ENCODE measurements at places on chromosomes 4 and X.

- DNase-seq = peak; percentile 66
Observed at GRCh38 chrX:19889582-19890342, 2.4 kb upstream of the SH3KBP1 start.

DNA sequence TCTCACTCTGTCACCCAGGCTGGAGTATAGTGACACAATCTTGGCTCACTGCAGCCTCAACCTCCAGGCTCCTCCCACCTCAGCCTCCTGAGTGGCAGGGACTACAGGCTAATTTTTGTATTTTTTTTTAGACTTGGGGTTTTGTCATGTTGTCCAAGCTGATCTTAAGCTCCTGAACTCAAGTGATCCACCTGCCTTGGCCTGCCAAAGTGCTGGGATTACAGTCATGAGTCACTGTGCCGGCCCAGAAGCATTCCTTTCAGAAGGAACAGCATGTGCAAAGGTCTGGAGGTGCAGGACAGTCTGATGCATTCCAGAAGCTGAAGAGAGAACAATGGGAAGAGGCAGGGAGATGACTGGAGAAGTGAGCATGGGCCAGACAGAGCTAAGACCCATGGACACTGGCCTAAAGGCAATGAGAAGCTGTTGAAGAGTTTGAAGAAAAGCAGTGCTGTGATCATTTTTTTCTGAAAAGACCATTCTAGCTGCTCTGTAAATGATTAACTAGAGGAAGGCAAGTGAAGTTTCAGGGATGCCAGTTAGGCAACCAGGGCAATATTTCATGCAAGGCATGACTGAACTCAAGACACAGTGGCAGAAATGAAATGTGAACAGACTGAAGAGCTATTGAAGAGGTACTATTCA is 43.2 kb downstream of the MANBA start:
- DNase-seq = no peak

GRCh38 chrX:13741695-13742094 is 7.1 kb downstream of the OFD1 start:
- no peak for DNase-seq

- DNase-seq = no peak
Observed at GRCh38 chrX:19832191-19832965, 55.0 kb downstream of the SH3KBP1 start.

GRCh38 chrX:103806862-103807474 is 25.1 kb downstream of the RAB9B start:
- DNase-seq = no peak

DNA sequence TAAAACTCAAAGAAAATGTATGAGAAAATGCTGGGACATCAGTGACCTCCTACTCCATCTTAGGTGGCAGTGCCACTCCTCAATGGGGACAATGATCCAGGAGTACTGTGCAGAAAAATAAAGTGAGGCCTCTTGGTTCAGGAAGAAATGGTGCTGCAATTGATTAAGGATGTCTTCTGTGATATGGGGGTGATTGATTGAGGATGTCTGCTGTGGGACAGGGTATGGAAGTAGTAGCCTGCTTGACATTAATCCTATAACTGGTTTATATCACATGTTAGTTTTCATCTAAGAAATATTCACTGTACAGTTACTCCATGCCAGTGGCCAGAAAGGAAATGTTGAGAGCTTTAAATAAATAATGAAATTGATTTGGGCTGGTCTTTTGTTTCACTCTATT is 20.5 kb downstream of the OTOP1 start:
- DNase-seq = no peak

DNA sequence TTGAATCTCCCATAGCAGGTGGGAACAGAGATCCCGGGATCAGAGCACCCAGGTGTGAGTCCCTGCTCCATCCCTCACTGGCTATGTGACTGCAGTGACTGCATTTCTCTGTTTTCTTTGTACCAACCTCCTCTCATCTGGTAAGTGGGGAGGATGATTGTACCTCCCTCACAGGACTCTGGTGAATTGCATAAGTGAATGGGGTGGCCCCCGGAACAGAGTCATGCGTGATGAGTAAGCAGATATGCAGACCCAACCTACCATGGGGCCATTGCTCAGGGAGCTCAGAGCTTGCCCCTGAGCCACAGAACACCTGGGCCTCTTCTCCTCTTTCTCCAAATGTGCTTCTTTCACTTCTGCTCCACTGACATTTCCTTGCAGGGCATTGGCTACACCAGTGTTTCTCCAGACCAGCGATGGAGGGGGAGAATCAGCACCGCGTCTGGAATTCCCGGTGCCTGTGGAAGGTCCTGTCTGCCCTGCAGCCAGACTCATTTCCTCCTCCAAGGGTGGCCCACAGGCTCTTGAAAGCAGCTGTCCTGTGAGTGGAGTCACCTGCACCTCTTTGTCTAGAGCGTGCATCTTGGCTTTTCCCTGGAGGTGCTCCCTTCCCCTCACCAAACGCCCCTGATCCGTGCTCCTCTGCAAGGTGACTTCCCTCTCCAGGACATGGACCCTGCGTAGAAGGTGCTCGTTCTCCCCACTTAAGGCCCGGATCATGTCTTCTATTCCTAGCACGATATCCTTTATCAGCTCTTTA is 30.0 kb downstream of the C4orf50 start:
- DNase-seq = no peak

- no peak for DNase-seq
Observed at GRCh38 chr4:182380771-182381181, 137.6 kb downstream of the TENM3 start.

DNA sequence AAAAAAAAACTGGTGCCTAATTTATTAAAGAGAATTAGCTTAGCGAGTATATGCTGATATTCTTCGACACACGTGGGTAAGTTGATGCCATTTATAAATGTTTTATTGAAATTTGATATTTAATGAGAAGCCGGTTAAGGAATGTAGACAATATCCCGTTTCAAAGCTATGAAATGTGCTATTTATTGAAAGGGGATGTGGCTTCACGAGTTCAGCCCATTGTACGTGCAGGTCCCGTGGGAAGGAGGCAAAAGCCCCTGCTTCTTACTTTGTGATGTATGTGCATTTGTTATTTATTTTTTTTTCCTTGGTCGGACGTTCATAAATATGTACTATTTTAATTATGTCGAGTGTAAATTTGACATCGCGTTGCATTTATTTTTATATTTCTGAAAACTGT is 20.2 kb downstream of the SHOX start:
- no peak for DNase-seq

DNA sequence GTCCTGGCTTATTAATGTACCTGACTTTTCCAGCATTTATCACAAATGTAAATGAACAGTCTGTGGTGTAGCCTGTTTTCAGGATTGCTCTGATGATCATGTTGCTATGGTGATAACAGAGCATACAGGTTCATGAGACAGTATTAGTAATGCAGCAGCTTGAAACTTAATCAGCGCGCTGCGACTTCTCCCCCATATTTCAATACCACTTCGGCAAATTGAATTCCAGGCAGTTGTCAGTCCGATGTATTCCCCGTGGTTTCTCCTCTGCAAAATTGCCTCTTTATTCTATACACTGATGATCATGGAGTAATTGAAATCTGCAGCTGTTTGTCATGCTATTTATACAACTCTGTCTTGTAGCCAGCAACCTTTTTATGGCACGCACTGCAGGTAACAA is 239.3 kb downstream of the C4orf33 start:
- DNase-seq = no peak

DNA sequence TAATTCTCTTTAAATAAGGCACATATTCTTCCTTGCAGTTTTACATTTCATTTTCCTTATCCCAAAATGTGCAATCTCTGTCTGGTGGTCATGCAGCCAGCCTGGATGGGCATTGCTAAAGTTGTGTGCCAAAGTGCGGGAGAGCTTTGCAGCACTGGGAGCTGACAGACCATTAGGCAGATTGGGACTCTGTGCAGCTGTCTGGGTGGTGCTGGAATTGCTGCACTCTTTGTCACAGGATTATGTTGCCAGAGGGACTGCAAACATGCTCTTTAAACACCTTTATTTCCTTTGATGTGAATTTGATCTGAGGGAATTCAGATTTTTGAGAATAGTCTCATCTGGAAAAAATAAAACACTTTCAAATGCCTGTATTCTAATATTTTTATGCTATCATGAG is 956.2 kb upstream of the DIAPH2 start:
- no peak for DNase-seq

- DNase-seq = no peak
Observed at GRCh38 chrX:25019707-25020390, 4.1 kb upstream of the ARX start.

- no peak for DNase-seq
Observed at GRCh38 chr4:73721909-73722308, 18.5 kb upstream of the CXCL8 start.

DNA sequence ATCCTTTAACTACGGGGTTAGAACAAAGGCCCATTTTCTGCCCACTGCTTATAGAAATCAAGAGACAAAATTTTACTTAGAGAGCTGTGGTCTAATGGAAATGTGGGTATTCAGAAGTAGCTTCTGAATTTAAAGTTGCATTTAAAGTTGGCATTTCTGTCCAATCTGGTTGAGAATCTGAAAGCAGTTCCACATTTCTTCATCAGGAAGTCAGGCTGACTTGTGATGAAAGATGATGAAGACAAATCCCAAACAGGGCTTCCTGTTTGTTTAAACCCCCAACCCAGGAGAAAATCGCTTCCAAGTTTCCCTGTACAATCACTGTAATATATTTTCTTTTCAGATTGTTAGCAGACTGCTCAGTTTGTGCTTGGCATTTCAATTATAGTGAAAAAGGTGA is 345.3 kb downstream of the SPRY1 start:
- DNase-seq = peak; percentile 16

DNA sequence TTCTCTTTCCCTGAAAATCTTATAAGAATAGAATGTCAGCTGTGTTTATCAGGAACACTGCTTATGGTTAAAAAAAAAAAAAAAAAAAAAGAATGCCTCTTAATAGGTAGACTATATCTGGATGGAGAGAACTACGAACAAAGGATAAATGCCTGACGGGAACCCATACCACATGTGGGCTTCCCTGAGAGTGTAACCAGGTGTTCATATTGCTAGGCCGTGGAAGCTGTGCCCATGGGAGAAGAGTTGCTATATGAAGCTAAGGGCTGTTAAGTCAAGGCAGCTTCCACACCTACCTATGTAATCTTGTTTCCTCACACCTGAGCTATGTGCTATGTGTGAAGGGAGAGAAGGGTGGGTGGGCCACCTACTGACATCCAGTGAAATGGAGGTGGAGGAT is 27.3 kb downstream of the TMEM184C start:
- no peak for DNase-seq

DNA sequence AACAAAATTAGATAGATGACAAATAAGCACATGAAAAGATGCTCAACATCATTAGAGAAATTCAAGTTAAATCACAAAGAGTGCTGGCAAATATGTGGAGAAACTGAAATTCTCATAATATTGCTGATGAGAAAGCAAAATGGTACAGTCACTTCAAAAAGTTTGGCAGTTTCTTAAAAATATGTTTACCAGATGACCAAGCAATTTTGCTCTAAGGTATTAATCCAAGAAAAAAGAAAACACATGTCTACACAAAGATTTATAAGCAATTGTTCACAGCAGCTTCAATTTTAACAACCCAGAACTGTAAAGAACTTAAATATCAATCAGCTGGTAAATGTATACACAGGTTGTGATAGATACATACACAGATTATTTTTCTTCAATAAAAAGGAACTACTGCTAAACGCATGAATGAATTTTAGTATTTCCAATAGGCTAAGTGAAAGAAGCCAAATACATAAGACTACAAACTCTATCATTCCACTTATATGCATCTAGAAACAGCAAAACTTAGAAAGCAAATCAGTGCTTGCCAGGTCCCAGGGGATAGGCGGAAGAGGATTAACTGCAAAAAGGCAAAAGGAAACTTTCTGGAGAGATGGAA is 11.7 kb downstream of the OTUD4 start:
- no peak for DNase-seq

DNA sequence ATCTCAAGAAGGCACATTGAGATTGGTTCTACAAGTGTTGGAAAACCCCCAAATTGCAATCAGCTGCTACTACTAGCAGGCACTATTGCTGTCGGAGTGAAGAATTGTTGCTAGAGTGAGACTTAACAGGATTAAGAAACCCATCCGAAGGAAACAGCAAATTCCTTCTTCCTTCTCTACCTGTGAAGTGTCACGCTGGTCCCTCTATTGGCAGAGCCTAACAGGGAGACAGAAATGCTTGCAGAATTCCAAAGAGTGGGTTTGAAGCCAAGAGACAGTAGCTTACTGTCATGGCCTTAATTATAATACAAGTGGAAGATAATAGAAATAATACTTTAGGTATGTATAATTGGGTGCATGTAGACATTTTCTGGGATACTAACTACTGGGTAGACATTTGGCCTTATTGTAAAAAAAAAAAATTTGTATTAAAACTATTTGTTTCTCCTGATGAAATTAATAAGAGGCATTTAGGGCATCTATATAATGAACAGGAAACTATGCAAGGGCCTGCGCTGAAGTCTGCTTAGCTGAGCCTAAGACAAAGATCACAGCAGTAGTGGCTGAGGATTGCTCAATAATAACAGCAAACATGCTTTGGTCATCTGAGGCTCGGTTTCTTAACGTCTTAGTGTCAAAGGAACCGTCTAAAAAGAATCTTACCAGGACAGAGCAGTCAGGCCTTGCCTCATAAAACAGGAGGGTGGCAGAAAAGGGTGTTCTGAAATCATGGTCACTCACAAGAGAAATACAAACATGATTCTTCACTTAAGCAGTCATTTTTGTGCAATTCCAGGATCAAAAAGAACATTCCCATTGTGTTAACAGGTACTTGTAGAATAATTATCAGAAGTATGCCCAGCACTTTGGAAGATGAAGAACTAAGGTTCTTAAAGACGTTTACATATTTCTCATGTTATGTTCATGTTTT is 40.8 kb downstream of the FAM241A start:
- no peak for DNase-seq

GRCh38 chr4:44313702-44314101 is 134.9 kb downstream of the KCTD8 start:
- peak; percentile 24 for DNase-seq

DNA sequence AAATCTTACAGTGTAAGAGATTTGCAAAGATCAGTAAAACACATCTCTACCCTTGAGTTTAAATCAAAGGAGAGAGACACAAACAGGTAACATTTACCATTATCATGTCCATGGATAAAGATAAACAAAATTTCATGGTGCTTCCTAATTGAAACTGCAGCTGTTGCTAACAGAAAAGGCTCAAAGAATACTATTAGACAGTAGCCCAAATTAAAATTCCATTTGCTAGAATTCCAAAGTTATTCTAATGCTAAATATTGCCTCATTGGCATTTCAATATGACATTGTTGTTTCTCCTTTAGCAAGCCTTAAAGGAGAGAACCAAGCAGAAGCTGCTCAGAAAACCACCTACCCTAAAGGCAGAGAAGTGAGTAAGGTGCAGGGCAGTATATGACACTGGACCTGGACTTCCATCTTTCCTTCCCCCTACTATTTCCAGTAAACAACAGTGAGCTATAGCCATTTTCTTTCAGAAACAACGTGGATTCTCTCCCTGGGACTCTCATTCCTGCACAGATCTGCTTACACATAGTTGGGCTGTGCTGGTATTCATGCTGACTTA is 19.5 kb upstream of the ZCCHC13 start:
- DNase-seq = no peak

DNA sequence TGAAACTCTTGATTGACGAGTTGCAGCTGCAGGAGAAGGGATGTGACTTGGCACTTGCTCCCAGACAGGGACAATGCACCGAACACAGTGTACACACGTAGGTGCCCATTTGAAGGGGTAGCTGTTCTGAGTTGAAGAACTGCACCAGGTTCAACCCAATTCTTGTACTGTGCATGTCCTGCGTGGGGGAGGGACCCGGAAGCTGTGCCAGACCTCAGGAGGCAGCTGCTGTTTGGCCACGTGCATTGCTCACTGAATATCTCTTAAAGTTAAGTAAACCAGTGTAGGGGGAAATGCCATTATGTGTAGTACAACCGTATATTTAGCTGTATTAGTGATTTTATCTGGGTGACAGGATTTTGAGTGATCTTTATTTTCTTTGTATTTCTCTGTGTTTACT is 12.0 kb upstream of the RBBP7 start:
- DNase-seq = no peak

All from astrocyte (in vitro differentiated cells and primary cell).